ENCODE measurements at places on chromosomes 7 and 10.
A peak's percentile ranks its signal among the peaks of the same experiment; 100 is the strongest.

DNA sequence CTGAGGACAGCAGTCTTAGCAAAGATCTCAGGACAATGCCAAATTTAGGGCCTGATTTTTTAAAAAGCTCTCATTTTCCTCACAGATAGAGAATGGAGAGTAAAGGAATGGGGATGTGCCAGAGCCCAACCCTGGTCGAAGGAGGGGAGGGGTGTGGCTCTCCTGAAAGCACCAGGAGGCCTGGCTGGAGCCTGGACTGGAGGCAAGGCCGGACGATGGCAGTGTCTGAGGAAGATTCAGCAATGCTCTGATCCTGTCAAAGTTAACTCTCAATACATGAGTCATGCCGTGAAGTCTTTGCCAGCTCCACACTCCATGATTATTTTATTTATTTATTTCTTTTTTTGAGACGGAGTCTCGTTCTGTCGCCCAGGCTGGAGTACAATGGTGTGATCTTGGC lies 108.3 kb downstream of the UPF2 start:
- no peak for DNase-seq
- H3K4me1 ChIP-seq, result no peaks in the 10 kb centered on the region
- H3K4me3 ChIP-seq, result no peak overlapping the region
- H3K27me3 ChIP-seq, result no peaks in the 10 kb centered on the region

DNA sequence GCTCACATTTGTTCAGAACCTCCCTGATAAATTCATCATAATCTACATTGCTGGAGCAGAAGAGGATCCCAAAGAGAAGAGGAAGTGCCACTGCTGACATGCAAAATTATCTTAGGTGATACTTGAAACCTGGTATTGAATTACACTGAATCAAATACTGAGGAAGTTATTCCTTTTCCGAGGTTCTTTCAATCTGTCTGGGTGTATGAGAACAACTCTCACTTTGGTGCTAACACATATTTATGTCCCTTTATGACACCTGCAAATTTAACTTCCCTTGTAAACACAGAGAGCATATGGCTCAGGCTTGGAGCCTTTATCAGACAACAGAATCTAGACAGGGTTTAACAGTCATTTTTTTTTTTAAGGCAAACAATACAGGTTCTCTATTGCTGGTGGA lies 131.4 kb downstream of the SRPK2 start:
- H3K27me3 ChIP-seq, result no peaks in the 10 kb centered on the region
- no peak for DNase-seq
- no peak overlapping the region for H3K4me3 ChIP-seq
- no peak overlapping the region for H3K27ac ChIP-seq

DNA sequence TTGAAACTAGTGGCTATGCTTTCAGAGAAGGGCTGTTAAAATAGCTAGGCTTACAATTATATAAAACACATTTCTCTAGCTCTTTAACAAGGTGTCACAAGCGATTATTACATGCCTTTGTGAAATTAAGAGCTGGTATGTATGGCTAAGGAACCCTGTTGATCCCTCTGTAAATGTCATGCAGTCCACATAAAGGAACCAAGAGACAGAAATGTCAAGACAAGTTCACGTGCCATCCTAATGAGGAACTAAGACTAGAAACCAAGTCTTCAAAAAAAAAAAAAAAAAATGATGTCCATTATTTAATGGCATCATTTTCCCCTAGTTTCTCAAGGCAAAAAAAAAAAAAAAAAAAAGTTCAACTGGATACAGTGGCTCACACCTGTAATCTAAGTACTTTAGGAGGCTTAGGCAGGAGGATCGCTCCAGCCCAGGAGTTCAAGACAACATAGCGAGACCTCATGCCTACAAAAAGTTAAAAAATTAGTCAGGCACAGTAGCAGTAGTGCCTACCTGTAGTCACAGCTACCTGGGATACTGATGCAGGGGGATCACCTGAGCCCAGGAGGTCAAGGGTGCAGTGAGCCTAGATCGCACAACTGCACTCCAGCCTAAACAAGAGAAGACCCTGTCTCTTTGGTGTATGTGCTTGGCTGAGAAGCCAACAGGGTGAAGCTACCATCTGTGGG lies 63.4 kb downstream of the SRPK2 start:
- H3K27me3 ChIP-seq, result no peaks in the 10 kb centered on the region
- H3K36me3 ChIP-seq, result no peaks in the 10 kb centered on the region
- no peak overlapping the region for H3K27ac ChIP-seq
- no peaks in the 10 kb centered on the region for H3K4me1 ChIP-seq
- H3K4me3 ChIP-seq, result no peak overlapping the region
- DNase-seq, result no peak

GRCh38 chr7:27872356-27873275 lies 132.7 kb downstream of the TAX1BP1 start:
- DNase-seq, result no peak
- no peak overlapping the region for H3K4me3 ChIP-seq
- peaks cover 10% of the 10 kb centered on the region for H3K4me1 ChIP-seq
- no peaks in the 10 kb centered on the region for H3K27me3 ChIP-seq
- no peaks in the 10 kb centered on the region for H3K36me3 ChIP-seq

- H3K4me1 ChIP-seq, result no peaks in the 10 kb centered on the region
- no peak overlapping the region for H3K27ac ChIP-seq
- H3K4me3 ChIP-seq, result no peak overlapping the region
- H3K27me3 ChIP-seq, result no peaks in the 10 kb centered on the region
- no peaks in the 10 kb centered on the region for H3K36me3 ChIP-seq
Measured at GRCh38 chr10:104435822-104436221, 82.2 kb downstream of the CFAP58 start.

GRCh38 chr10:77641788-77642397 lies 4.3 kb upstream of the KCNMA1 start:
- DNase-seq, result no peak
- no peak overlapping the region for H3K4me3 ChIP-seq
- H3K27ac ChIP-seq, result no peak overlapping the region
- H3K27me3 ChIP-seq, result peaks cover 47% of the 10 kb centered on the region

GRCh38 chr10:87850742-87851205 lies 12.6 kb downstream of the KLLN start:
- H3K36me3 ChIP-seq, result no peaks in the 10 kb centered on the region
- H3K27me3 ChIP-seq, result no peaks in the 10 kb centered on the region
- DNase-seq, result no peak

GRCh38 chr10:69567920-69568319 lies 5.3 kb downstream of the NEUROG3 start:
- H3K36me3 ChIP-seq, result no peaks in the 10 kb centered on the region
- H3K4me3 ChIP-seq, result no peak overlapping the region
- no peak for DNase-seq
- no peak overlapping the region for H3K27ac ChIP-seq

GRCh38 chr7:138625849-138626230 lies 75.3 kb downstream of the SVOPL start:
- H3K27me3 ChIP-seq, result no peaks in the 10 kb centered on the region
- H3K36me3 ChIP-seq, result no peaks in the 10 kb centered on the region
- no peak overlapping the region for H3K4me3 ChIP-seq
- no peaks in the 10 kb centered on the region for H3K4me1 ChIP-seq
- no peak for DNase-seq
- no peak overlapping the region for H3K27ac ChIP-seq

- H3K36me3 ChIP-seq, result no peaks in the 10 kb centered on the region
- no peak overlapping the region for H3K4me3 ChIP-seq
- H3K27ac ChIP-seq, result no peak overlapping the region
- no peaks in the 10 kb centered on the region for H3K4me1 ChIP-seq
- DNase-seq, result no peak
Measured at GRCh38 chr7:133135451-133135850, 53.6 kb upstream of the CHCHD3 start.

- no peak overlapping the region for H3K4me3 ChIP-seq
- H3K4me1 ChIP-seq, result peaks cover 9% of the 10 kb centered on the region
- H3K27me3 ChIP-seq, result no peaks in the 10 kb centered on the region
- H3K36me3 ChIP-seq, result no peaks in the 10 kb centered on the region
Measured at GRCh38 chr7:12826079-12826478, 138.6 kb downstream of the ARL4A start.

DNA sequence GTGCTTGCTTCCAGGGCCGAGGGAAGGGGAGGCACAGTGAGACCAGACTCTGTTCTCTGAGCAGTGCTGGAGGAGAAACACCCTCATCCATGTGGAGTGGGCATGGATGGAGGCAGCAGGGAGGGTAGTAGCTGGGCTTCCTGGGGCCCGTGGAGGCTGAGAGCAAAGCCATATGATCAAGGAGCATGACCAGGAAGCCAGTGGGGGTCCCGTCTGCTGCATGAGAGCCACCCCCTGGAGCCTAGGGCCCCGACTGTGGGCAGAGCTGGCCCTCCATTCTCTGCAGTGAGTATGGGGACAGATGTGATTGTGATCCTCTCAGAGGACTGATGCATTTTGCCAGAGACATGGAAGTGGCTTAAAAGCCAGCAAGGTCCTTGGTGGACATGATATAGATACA lies 61.6 kb downstream of the CCNY start:
- H3K27me3 ChIP-seq, result no peaks in the 10 kb centered on the region
- no peak overlapping the region for H3K4me3 ChIP-seq
- H3K4me1 ChIP-seq, result peaks cover 24% of the 10 kb centered on the region
- DNase-seq, result no peak

DNA sequence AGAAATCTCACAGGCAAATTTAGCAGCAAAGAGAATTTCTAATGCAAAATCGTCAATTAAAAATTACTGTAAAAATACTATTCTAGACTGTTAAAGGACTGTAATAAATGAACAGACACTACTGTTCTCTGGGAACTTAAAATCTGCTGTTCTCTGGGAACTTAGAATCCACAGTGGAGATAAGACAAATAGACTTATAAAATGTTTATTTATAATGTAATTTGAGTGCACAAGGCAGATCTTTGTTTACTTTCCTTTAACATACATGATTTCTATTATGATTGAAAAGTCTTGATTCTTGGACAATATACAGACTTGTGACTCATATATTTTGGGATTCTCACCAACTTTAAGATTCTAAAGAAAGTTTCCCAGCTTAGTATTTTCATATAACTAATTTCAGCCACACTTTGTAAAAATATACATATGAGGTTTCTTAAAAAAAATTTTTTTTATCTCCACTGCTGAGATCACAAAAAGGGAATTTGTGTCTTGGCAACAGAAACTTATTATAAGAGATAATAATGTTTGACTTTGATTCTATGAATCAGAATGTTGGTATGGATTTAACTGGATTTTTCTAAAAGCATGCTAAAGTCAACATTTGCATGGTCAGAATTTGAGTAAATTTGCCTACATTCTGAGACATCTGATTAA lies 166.3 kb upstream of the RHOBTB1 start:
- H3K36me3 ChIP-seq, result no peaks in the 10 kb centered on the region
- no peaks in the 10 kb centered on the region for H3K27me3 ChIP-seq
- no peak overlapping the region for H3K27ac ChIP-seq

- peak; percentile 69 for DNase-seq
- no peak overlapping the region for H3K4me3 ChIP-seq
- no peak overlapping the region for H3K27ac ChIP-seq
- H3K4me1 ChIP-seq, result no peaks in the 10 kb centered on the region
Measured at GRCh38 chr7:158244873-158245723, 342.5 kb downstream of the PTPRN2 start.

DNA sequence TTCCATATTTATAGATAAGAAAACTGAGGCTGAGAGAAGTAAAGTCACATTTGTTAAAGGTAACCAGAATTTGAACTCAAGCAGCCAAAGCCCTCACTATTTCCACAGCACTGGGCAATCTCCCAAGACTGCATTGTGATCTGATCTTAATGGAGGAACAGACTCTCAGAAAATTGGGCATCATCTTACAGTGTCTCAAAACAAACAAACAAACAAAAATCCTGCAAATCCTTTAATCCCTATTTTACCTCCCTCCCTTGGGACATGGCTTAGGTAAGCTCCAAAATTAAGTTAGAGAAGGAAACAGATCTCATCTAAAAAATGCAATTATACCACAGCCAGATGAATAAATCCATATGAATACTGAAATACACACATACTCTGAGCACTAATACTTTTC lies 57.5 kb downstream of the FHIP2A start:
- no peak for DNase-seq
- H3K36me3 ChIP-seq, result no peaks in the 10 kb centered on the region
- H3K4me3 ChIP-seq, result no peak overlapping the region
- H3K27ac ChIP-seq, result no peak overlapping the region

DNA sequence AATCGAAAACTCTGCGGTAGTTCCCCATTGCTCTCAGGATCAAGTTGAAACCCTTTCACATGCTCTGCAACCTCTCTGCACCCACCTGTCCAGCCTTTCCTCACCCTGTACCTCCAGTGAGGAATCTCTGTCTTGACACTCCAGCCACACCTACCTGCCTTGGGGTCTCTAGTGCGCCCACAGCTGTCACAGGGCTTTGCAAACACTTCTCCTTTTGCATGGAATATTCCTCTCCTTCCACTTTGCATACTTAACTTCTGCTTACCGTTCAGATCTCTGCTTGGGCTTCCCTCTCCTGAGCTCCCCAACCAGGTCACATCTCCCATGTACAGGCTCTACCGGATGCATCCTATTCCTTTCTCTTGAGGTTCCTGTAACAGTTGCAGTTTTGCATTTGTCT lies 6.6 kb upstream of the ZYX start:
- no peaks in the 10 kb centered on the region for H3K27me3 ChIP-seq
- no peaks in the 10 kb centered on the region for H3K36me3 ChIP-seq
- no peak for DNase-seq
- no peak overlapping the region for H3K27ac ChIP-seq

- no peak overlapping the region for H3K4me3 ChIP-seq
- no peak overlapping the region for H3K27ac ChIP-seq
- H3K4me1 ChIP-seq, result no peaks in the 10 kb centered on the region
- peaks cover 94% of the 10 kb centered on the region for H3K36me3 ChIP-seq
- no peaks in the 10 kb centered on the region for H3K27me3 ChIP-seq
Measured at GRCh38 chr10:13649844-13650520, 63.2 kb downstream of the PRPF18 start.

DNA sequence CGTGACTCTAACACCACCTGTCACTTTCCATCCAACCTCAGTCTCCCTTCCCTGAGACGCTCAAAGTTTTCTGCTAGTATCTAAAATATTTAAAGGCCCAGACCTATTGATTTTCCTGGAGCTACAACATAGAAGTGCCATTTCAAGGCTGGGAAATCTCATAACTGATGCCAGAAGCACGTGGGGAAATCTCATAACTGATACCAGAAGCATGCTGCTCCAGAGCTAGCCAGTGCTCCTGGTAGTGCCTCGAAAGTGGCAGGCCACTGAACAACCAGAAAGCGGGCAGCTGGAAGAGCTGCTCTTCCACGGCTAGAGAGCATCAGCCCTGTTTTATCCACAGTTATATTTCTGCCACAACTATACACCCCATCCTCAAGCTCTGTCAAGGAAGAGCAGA lies 72.5 kb downstream of the CAV1 start:
- no peak overlapping the region for H3K4me3 ChIP-seq
- H3K4me1 ChIP-seq, result peaks cover 6% of the 10 kb centered on the region
- no peak overlapping the region for H3K27ac ChIP-seq

DNA sequence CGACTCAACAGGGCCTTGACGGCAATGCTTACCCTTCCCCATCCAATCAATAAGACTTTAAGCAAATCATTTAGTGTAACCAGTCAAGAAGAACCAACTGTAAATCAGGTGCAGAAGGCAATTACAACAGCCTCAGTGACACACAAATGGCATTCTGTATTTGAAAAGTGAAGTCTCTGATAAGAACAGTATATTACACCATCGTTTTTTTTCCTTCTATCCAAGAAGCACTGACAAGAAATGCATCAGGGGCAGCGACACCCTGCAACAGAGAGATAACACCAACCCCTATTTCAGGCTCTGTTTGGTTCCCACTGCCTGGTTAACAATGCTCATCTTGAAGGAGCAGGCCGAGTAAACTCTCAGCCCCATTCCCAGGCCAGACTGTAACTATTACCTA lies 204.0 kb upstream of the AOAH start:
- no peaks in the 10 kb centered on the region for H3K4me1 ChIP-seq
- no peak overlapping the region for H3K4me3 ChIP-seq
- no peak overlapping the region for H3K27ac ChIP-seq
- no peak for DNase-seq

GRCh38 chr7:92437956-92438491 lies 9.3 kb upstream of the GATAD1 start:
- no peak overlapping the region for H3K27ac ChIP-seq
- H3K4me3 ChIP-seq, result no peak overlapping the region
- DNase-seq, result no peak
- H3K36me3 ChIP-seq, result no peaks in the 10 kb centered on the region
- no peaks in the 10 kb centered on the region for H3K27me3 ChIP-seq

Data from suprapubic skin (tissue), 4 donors.